Naive thymus-derived CD8-positive, alpha-beta T cell (primary cell): ENCODE measurements at places on chromosomes 16 and 17. TPM values are rescaled to one million over a fixed set of nuclear protein-coding genes. Genes with fewer than 3 reads are reported as not detected.

GRCh38 chr17:76371656-76372628 lies 12.5 kb upstream of the SPHK1 start:
- no peak for DNase-seq

- no peak for DNase-seq
Observed at GRCh38 chr17:72426948-72427760, 306.3 kb downstream of the SOX9 start.

ZFPM1 gene
- polyA plus RNA-seq: 0.28 TPM

DNA sequence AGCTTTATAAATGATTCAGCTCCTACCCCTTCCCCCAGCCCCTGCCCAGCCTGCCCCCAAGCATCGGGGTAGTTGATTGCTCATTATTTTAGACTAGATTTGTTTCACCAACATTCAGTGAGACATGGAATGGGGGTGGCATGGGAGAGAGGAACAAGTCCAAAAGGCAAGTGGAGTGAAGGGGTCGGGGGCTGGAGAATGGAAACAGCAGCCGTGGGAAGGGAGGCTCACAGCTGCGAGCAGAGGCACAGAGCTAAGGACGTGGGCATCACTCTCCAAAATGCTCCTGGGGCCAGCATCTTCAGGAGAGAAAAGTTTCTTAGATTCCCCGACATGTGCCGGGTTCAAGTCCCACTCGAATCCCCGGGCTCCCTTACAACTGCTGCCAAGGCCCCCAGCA lies 19.3 kb downstream of the PIPOX start:
- no peak for DNase-seq

PRSS21 gene
- polyA plus RNA-seq: 1.5 TPM

DNA sequence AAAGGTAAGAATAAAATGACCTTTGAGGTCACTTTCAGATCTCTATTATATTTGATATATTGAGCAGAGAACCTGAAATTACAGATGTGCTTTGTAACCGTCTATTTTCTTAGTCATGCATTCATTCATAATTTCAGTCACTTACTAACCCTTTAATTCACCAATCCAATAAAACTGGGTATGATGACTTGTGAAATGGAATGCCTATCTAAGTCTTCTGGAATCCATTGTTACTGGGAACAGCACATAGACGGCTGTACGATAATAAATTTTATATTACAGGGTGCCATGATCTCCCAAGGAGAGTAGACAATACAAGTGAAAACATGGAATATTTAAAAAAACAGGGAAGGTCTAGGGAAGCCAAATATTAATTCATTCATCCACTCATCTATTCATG lies 22.9 kb downstream of the CDH11 start:
- no peak for DNase-seq

DNA sequence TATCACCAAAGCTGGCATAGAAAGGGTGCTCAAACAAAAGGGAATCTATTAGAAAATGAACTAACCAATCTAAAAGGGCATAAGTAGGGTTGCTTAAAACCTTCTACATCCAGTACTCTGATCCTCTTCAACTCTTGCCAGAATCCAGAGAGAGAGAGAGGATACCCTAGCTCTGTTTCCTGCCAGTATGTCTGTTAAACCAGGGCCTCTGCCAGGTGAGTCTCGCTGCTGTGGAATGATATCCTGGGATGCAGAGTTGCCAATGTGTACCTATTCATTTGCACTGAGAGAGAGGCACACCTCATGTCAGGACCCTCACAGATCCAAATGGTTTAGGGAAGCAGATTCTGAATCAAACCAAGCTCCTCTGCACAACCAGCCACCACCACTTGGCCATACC lies 79.8 kb upstream of the DYNLRB2 start:
- DNase-seq: no peak

- DNase-seq: no peak
Observed at GRCh38 chr16:71853413-71853812, 7.6 kb downstream of the ATXN1L start.

DNA sequence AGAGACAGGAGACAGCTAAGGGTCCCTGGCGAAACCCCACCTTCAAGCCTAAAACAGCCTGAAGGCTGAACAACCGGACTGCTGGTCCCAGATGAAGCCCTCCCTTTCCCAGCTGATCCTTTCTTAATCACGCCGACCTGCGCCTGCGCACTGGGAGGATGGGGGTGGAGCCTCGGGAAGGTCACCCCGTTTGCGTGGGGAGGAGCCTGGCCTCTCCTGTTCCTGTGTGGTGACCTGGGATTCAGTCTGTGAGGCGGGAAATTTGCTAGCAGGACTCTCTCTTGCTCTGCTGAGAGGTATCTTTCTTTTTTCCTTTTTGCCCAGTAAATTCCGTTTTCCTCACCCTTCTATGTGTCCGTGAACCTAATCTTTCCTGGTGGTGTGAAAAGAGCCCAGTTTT lies 9.6 kb downstream of the FAM20A start:
- DNase-seq: no peak

SEPTIN12 gene
- not detected for polyA plus RNA-seq

C17orf50 gene
- 0.20 TPM for polyA plus RNA-seq

- no peak for DNase-seq
Observed at GRCh38 chr16:23908790-23909189, 73.0 kb downstream of the PRKCB start.

CA4 gene
- not detected for polyA plus RNA-seq

PLA2G15 gene
- polyA plus RNA-seq: 4.6 TPM

GRCh38 chr16:81645266-81645694 lies 133.8 kb upstream of the PLCG2 start:
- no peak for DNase-seq

DNA sequence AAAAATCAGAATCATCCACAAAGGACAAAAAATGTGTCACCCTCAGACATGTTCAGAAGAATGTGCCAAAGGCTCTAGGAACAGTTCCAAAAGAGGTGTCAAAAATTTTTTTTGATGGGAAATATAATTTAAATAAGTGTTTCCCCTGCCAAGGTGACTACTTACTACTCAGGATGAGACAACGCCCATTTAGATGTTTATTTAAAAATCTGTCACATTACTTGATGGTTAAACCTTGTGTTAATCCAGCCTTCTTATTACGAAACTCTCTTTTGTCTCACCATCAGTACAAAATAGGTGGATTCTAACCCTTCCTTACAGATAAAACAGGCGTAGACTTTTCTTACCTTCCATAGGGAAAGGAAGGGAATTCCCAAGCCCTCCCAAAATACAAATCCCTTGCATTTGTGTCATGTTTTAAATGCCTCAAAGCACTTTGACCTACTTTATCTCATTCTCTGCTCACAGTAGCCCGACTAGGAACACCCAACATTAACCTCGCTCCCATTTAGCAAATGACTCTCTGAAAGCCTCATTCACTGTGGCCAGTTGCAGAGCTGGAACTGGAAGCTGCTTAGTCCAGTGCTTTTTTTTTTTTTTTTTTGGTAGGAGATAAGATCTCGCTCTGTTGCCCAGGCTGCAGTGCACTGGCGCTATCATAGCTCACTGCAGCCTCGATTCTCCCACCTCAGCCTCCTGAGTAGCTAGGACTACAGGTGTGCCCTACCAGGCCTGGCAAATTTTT lies 5.8 kb upstream of the GNA13 start:
- DNase-seq: no peak

- peak; percentile 36 for DNase-seq
Observed at GRCh38 chr17:73255671-73256181, 6.0 kb downstream of the CPSF4L start.
